ENCODE measurements at places on chromosomes 7 and 10. TPM values are rescaled to one million over a fixed set of nuclear protein-coding genes. Genes with fewer than 3 reads are reported as not detected.
A peak's percentile ranks its signal among the peaks of the same experiment; 100 is the strongest.

DNA sequence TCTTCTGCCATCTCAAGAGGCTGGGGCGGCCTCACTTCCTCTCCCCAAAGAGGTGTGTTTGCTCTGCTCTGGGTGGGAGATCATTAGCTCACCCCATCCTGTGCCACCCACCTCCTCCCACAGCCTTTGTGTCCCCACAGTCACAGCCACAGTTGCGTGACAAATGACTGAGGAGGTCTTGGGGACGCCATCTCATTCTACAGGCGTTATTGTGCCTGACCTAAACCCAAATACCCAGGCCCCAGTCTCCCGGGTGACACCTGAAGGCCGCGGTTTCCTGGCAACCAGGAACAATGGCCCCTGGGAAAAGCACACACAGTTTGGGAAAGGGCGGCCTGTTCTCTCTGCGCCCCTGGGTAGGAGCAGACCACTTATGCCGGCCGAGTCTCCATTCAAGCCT, 51.6 kb downstream of the SLIT1 start:
- H3K4me1 ChIP-seq, result no peaks in the 10 kb centered on the region
- H3K36me3 ChIP-seq, result no peaks in the 10 kb centered on the region
- no peaks in the 10 kb centered on the region for H3K27me3 ChIP-seq
- H3K27ac ChIP-seq, result no peak overlapping the region
- H3K4me3 ChIP-seq, result no peak overlapping the region

DNA sequence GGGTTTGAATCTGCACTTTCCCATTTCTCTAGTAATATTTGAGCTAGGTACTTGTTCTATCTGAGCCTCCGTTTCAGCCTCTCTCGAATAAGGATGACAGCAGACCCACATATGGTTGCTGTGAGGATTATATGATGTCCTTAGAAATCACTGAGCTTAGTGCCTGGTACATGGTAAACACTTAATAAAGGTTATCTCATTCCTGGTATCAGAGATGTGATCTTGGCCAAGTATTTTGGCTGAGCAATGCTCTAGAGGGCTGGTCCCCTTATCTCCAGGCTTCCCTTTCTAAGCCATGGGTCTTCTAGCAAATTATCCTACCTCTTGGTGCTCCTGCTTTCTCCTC, 407 bp upstream of the MKRN1 start:
- H3K27me3 ChIP-seq, result no peaks in the 10 kb centered on the region
- H3K4me1 ChIP-seq, result peaks cover 33% of the 10 kb centered on the region
- H3K27ac ChIP-seq, result peak overlapping the region; percentile 95
- no peak for DNase-seq

DNA sequence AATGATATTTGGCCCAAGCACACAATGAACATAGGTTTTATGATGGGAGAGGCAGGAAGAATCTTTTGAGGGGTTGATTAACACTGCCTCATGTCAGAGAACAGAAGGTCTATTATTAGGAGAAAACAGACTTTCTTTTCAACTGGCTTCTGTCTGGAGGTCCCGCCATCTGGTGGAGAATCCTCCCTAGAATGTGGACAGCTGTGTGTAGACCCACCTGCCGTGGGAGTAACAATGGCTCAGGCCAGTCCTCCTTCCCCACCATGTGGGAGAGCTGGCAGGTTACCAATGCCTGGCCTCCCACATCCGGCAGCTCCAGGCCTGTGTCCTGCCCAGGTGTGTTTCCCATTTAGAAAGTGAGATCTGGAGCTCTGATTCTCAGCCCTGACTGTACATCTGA, 70.4 kb upstream of the AOAH start:
- no peaks in the 10 kb centered on the region for H3K4me1 ChIP-seq
- H3K27ac ChIP-seq, result no peak overlapping the region
- H3K27me3 ChIP-seq, result no peaks in the 10 kb centered on the region
- DNase-seq, result no peak
- no peaks in the 10 kb centered on the region for H3K36me3 ChIP-seq

- H3K4me1 ChIP-seq, result peaks cover 24% of the 10 kb centered on the region
- H3K27ac ChIP-seq, result peak overlapping the region; percentile 95
- no peaks in the 10 kb centered on the region for H3K27me3 ChIP-seq
- peak overlapping the region; percentile 98 for H3K4me3 ChIP-seq
These were observed 669 bp upstream of the AP5Z1 start for GRCh38 chr7:4774658-4775249.

- no peaks in the 10 kb centered on the region for H3K4me1 ChIP-seq
- no peak for DNase-seq
- no peaks in the 10 kb centered on the region for H3K27me3 ChIP-seq
These were observed 272.4 kb upstream of the MYO3A start for GRCh38 chr10:25661632-25662031.

GRCh38 chr10:52314822-52315552, 906 bp downstream of the DKK1 start:
- H3K27me3 ChIP-seq, result peaks cover 11% of the 10 kb centered on the region
- peaks cover 23% of the 10 kb centered on the region for H3K4me1 ChIP-seq
- H3K36me3 ChIP-seq, result no peaks in the 10 kb centered on the region
- no peak overlapping the region for H3K27ac ChIP-seq
- peak; percentile 50 for DNase-seq

- DNase-seq, result no peak
- H3K4me1 ChIP-seq, result peaks cover 19% of the 10 kb centered on the region
- peak overlapping the region; percentile 37 for H3K27ac ChIP-seq
- H3K4me3 ChIP-seq, result no peak overlapping the region
- H3K36me3 ChIP-seq, result no peaks in the 10 kb centered on the region
These were observed 27.1 kb upstream of the CD36 start for GRCh38 chr7:80611353-80611752.

ASZ1 gene
- not detected for total RNA-seq

PAPOLB gene
- total RNA-seq, result 0.10 TPM

ZNF467 gene
- total RNA-seq, result 8.2 TPM

AEBP1 gene
- 131 TPM for total RNA-seq

All from upper lobe of left lung (tissue), 6 donors.